CD4-positive, alpha-beta memory T cell (primary cell): ENCODE measurements at places on chromosomes 6 and 20.

DNA sequence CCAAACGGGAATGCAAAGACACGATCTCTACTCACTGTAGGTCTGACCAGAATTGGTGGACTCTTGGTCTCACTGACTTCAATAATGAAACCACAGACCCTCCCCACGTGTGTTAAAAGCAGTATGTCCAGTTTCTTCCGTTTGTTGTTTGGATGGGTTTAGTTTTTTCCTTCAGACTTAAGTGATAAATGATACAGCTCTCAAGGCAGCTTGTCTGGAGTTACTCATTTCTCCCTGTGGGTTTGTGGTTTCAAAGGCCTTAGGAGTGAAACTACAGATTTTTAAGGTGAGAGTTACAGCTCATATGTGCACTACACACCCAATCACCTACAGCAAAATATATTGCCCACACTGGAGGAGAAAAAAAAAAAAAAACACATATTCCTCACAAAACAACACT is 86.7 kb upstream of the STMND1 start:
- H3K36me3 ChIP-seq = no peaks in the 10 kb centered on the region
- no peaks in the 10 kb centered on the region for H3K27me3 ChIP-seq
- no peaks in the 10 kb centered on the region for H3K4me1 ChIP-seq
- H3K4me3 ChIP-seq = no peak overlapping the region
- no peak overlapping the region for H3K27ac ChIP-seq

DNA sequence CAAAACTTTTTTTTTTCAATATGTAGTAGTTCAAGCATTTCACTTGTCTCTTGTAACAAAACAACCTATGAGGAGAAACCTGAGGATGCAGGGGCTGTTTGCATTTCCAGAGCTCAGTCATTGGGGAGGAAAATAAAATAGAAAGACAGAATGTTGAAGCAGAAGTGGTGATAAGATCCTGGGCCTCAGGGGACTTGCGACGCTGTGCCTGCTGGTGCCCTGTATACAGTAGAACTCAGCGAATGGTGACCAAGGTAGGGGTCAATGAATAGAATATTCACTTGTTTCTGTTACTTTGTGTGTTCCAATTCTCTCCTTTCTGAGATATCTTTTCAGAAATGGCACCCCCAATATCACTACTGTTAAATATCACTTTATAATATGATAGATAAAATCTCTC is 271.6 kb downstream of the FARS2 start:
- no peak overlapping the region for H3K4me3 ChIP-seq
- H3K36me3 ChIP-seq = no peaks in the 10 kb centered on the region
- H3K27ac ChIP-seq = no peak overlapping the region
- no peaks in the 10 kb centered on the region for H3K4me1 ChIP-seq

DNA sequence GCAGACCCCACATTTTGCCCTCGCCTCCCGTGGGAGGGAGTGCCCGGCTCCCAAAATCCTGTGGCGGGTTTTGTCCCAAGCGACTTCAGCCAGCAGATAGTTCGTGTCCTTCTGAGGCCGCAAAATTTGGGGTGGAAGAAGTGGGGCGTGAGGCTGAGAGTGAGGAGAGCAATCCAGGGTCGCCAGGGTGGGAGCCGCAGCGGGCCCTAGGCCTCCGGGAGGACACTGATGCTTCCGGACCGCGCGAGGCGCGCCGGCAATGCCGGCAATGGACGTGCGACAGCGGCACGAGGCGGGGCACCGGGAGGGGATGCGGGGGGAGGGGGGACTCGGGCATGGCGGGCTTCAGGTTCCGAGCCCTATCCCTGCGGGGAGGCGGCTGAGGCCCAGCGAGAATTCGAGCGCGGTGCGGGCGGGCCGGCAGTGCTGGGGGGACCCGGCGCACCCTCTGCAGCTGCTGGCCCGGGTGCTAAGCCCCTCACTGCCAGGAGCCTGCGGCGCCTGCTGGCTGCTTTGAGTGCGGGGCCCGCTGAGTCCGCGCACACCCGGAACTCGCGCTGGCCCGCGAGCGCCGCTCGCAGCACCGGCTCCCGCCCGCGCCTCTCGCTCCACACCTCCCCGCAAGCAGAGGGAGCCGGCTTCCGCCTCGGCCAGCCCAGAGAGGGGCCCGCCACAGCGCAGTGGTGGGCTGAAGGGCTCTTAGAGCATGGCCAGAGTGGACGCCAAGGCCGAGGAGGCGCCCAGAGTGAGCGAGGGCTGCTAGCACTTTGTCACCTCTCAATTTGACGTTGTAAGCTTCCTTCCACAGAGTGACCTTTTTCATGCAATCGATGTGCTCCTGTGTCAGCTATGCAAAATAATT is 143.8 kb downstream of the LPA start:
- H3K4me3 ChIP-seq = peak overlapping the region; percentile 97
- H3K27me3 ChIP-seq = no peaks in the 10 kb centered on the region
- peaks cover 27% of the 10 kb centered on the region for H3K4me1 ChIP-seq
- DNase-seq = peak; percentile 81
- no peaks in the 10 kb centered on the region for H3K36me3 ChIP-seq
- peak overlapping the region; percentile 65 for H3K27ac ChIP-seq

DNA sequence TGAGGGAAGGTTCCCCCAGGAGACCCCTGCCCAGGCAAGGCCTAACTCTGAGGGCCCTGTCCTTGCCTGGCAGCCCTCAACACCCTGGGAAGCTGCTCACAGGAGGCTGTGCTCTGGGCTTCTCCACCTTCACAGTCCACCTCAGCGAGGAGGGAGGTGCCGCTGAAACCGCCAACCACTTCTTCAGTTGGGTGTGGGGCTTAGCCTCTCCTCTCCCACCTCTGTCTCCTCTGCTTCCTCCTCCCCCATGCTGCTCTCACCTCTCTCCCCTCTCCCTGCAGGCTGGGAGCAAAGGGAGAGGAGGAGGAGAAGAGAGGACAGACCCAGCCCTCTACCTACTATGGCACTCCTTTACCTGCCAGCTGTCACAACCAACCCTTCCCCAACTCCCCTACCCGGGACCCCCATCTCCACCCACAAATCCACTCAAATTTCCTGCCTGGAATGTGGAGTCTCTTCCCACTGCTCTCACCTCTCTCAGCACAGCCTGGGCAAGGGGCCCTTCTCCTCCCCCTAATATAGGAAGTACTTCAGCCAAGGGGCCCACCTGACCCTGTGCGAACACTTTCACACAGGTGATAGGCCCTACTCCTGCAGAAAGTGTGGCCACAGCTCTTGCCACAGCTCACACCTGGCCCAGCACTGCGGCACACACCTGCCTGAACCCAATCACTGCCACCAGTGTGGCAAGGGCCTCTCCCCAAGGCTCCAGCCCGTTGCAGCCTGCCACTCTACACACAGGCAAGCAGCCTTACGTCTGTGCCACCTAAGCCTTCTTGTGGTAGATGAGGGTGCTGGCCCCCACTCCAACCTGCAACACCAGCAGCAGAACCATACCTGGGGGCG is 7.2 kb downstream of the RING1 start:
- no peak overlapping the region for H3K27ac ChIP-seq
- peaks cover 4% of the 10 kb centered on the region for H3K27me3 ChIP-seq
- peaks cover 14% of the 10 kb centered on the region for H3K4me1 ChIP-seq

GRCh38 chr6:73308712-73309534 is 45.2 kb downstream of the DPPA5 start:
- peak overlapping the region; percentile 68 for H3K4me3 ChIP-seq
- peak overlapping the region; percentile 39 for H3K27ac ChIP-seq

DNA sequence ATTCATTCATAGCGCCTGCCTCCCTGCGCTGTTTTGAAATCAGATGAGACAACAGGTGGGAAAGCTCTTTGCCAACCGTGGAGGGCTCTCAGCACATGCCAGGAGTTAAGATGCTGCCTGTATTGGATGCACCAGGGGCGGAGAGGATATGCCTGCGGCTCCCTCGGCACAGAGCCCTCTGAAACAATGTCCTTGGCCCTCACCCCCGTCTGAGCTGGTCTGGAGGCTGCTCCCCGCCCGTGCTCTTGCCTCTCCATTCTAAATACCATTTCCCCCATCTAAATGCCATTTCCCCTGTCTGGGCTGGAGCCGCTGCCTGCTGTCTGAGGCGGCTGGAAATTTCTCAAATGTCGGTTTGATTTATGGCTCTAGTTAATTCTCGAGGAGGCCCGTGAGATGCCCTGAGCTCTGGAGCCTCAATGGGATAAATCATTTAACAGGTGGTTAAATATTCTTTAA is 50.8 kb upstream of the MLN start:
- no peak overlapping the region for H3K27ac ChIP-seq
- peaks cover 9% of the 10 kb centered on the region for H3K27me3 ChIP-seq
- H3K4me1 ChIP-seq = peaks cover 40% of the 10 kb centered on the region
- DNase-seq = no peak
- H3K36me3 ChIP-seq = no peaks in the 10 kb centered on the region
- H3K4me3 ChIP-seq = no peak overlapping the region

- no peaks in the 10 kb centered on the region for H3K36me3 ChIP-seq
- no peak overlapping the region for H3K27ac ChIP-seq
- no peaks in the 10 kb centered on the region for H3K27me3 ChIP-seq
- H3K4me3 ChIP-seq = no peak overlapping the region
- no peak for DNase-seq
Measured at GRCh38 chr6:87806635-87807034, 104.6 kb upstream of the AKIRIN2 start.

DNA sequence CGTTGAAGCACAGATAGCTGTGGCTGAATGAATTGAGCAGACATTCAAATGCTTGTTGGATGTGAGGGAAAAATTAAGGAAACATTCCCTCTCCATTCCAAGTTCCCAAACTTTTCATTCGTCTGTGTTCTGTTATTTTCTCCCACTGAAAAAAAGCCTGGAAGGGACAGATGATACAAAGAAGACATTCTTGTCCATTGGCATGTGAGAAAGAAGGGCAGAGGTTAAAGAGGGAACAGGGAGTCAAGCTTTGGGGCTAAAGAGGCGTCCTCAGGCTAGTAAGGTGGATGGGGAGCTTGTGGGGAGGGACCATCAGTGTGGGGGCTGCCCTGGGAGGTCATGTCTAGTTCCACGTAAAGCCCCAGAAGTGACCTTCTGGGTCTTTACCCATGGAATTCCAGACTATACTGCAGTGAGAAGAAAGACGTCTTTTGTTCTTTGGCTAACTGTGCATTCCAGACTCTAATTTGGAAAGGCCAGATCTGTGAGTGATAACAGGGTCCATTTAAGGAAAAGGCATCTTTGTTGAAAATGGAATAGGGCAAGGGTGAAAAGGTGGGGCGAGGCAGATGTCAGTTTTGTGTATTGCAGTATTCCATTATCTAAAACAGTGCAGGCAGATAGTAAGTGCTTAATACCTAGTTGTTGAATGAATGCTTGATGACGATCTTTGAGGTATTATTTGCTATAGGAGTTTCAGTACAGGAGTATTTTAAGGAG is 117.5 kb downstream of the SOX4 start:
- no peaks in the 10 kb centered on the region for H3K36me3 ChIP-seq
- H3K4me1 ChIP-seq = no peaks in the 10 kb centered on the region
- H3K27me3 ChIP-seq = no peaks in the 10 kb centered on the region
- H3K27ac ChIP-seq = no peak overlapping the region

GRCh38 chr6:150320442-150320841 is 48.4 kb upstream of the IYD start:
- H3K36me3 ChIP-seq = no peaks in the 10 kb centered on the region
- no peak for DNase-seq
- no peaks in the 10 kb centered on the region for H3K4me1 ChIP-seq
- H3K4me3 ChIP-seq = no peak overlapping the region

DNA sequence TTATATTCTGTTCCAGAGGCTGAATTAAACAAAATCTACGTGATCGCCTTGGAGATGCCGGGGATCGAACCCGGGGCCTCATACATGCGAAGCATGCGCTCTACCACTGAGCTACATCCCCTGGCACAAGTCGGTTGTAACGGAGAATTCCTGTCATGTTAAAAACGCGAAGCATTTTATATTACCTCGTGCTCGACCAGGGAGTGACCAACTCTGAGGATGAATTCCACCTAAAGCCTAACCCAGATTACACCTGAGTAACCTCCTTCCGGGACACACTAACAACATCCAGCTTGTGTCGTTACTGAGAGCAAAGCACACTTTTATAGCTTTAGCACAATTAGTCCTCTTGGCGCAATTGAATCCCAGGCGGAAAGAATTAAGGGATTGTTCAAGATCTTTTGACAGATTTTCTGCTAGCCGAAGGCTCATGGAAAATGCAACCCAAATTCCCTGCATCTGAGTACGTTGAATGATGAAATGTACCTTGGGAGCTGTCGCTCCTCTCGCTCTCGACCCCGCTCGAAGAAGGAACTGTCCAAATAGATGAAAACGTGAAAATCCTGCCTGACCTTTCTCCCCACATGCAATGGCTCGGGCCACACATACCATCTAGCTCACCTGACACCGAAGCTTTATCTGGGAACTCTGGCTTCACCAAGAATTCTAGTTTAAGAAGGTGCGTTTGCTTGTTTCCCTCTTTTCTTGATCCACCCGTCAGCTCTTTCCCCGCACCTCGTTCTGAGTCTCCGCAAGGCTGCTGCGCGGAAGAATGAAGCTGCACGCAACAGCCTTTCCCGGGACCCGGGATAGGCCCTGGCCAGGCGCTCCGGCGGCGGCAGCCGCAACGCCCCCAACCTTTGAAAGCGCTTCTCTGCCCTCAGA is 148.3 kb downstream of the GPX5 start:
- H3K27ac ChIP-seq = no peak overlapping the region
- H3K36me3 ChIP-seq = no peaks in the 10 kb centered on the region
- H3K4me3 ChIP-seq = no peak overlapping the region
- no peaks in the 10 kb centered on the region for H3K4me1 ChIP-seq

DNA sequence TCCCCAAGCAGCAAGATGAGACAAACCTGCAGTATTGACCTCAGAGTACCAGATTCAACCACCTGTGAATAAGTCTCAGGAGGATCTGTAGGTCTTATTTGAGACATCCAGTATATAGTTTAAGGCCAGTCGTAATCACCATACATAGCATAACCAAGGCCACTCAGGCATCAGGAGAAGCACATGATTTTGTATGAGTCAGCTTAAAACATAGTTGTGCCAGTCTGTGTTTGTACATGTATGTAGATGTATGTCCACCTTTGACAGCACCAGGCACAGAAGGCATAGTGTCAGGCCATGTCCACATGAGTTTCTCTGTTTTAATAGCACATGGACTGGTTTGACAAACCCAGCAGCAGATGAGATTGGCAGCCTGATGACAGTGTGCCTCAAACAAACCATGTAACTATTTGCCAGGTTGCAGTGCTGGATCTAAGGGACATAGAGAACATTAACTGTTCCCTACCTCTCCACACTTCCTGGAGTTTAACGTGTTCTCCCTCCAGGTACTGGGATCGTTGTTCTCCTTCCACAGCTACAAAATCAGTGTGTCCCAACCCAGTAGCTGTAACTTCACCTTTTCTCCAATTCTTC is 8.6 kb upstream of the ASIP start:
- H3K4me3 ChIP-seq = no peak overlapping the region
- DNase-seq = no peak
- H3K36me3 ChIP-seq = no peaks in the 10 kb centered on the region
- H3K27ac ChIP-seq = no peak overlapping the region
